Retinal pigment epithelial cell (primary cell): ENCODE measurements at places on chromosomes 2 and 18.

- DNase-seq = no peak
Observed at GRCh38 chr2:175490360-175490791, 308.9 kb upstream of the ATP5MC3 start.

DNA sequence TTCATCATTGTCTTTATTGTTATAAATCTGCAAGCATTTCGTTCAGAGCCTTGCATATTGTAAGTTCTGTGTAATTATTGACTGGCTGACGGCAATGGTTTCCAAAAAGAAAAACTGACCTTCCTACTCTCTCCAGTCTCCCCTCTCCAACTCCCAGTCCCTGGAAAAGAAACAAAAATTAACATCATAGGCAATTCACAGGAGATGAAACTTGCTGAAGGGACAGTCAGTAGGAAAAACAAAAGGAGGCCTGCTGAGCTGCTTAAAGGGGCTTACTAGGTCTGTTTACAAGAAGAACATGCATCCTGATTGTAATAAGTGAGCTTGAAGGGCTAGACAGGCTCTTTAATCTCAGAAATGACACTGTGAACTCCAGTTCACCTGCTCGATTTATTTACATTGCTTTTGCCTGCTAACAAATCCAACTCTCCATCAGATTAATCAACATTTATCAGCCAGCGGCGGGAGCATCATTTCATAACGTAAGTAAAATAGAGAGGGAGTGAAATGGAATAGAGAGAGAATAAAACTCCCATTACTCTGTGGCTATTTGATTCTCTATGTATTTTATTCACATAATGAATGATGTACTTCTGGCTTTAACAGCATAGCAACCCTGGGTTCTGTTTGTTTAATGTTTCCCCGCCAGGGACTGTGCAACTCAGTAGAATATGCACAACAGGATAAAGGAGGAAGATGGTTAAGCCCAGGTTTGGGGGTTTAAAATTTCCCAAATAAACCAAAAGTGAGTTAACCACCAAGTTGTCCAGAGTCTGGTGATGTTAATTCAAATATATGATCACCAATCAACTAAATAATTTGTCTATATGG, 256.7 kb upstream of the SETBP1 start:
- DNase-seq = no peak

- DNase-seq = no peak
Observed at GRCh38 chr2:199581408-199581807, 123.7 kb upstream of the SATB2 start.

DNA sequence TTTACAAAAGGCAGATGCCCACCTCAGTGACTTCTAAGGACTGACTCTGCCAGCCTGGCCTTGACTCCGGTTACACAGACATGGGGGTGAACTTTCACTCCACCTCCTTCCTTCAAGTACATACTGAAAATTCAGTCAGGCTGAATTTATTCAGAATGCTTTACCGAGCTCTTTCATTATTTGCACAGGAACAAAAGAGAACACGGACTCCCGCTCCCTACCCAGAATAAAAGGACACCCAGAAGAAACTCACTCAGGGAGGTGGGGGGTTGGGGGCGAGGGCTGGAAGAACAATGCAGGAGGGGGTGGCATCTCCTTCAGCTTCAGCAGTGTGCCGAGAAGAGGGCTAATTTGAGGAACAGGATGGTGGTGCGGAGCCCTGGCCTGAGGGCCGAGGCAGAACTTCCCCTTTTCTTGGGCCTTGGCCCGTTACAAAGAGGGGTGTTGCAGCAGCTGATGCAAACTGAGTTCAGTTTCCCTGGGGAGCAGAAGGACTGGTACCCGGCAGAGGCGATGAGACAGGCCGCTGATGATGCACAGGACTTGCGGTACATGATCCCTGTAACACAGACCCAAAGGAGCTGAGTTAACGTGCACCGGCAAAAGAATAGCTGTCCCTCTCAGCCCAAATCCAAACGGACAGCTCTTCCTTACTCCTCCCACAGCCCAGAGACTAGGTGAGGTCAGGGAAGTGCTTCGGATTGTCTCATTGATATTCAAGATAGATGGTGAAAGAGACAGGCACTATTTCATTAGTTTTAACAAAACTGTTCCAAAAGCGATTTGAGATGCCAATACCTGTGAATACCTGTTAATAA, 24.1 kb downstream of the LYPD1 start:
- DNase-seq = no peak

GRCh38 chr18:48132797-48133655, 202.6 kb upstream of the SMAD2 start:
- DNase-seq = no peak

DNA sequence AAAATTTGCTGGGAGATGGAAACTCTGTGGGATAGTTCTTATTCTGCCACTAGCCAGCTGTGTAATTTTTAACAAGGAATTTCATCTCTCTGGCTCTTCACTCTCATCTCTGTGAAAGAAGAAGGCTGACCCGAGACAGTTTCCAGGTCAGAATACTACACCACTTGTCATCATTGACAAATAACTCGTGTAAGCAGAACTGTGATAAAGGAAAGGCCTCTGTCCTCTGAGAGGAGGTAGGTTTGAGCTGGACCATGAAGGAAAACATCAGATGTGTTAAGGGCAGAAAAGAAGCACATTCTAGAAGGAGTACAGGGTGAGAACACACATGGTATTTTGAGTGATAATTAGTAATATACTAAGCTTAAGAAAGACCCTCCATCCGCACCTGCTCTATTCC, 211.4 kb upstream of the DDX18 start:
- no peak for DNase-seq

DNA sequence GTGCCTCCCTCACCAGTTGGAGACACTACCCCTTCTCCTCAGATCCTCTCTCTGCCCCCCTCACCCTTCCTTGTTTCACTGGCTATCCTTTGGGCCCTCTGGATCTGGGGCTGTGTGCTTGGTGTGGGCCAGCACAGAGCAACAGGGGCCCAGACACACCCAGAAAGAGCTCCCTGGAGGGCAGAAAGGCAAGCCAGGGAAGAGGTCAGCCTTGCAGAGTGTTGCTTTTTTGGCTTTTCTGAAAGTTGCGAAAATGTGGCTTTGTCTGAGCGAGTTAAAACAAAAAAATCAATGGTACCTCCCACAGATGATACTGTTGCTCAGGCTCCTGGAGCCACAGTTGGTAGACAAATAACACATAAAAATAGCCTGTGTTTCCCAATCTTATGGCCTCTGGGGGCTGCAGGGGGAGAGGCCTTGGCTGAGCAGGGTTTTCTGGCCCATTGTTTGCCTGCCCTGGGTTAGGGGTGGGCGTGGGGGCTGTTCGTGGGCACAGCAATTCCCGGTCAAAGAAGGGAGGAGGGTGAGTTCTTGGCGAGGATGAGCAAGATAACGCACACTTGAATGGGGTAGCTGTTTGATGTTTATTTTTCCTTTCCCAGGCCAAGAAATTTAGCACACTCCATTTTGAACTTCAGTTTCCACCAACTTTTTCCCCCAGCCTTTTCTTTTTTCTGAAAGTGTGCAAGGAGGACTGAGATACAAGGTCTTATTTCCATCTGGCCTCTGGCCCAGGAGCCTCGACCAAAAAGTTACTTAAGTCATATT, 167.0 kb upstream of the HAAO start:
- no peak for DNase-seq

DNA sequence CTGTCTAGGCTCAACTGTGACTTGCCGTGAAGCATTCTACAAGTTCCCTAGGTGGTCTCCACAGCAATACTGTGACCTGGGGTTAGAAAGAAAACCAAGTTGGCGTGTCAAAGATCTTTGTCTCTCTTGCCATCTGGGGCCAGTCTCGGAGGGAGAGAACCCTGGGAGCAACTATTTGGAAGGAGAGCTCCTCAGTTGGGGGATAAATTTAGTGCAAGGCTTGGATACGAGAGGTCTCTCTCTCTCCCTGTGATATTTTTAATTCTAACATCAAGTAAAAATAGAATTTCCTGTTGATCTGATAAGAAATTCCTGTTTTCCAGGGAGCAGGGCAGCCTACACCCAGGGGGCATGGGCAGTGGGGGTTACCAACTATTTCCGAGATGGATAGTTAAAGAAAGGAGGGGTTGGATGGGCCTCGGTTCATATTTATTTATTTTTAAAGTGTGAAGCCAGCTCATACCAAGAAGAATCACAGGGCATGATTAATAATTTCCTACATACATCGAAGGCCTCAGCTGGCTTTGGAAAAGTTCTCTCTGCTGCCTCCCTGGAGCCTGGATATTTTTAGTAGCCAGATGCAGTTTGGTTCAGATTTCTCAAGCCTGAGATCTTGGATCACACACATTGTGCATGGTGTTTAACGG, 62.8 kb downstream of the EHD3 start:
- DNase-seq = no peak

DNA sequence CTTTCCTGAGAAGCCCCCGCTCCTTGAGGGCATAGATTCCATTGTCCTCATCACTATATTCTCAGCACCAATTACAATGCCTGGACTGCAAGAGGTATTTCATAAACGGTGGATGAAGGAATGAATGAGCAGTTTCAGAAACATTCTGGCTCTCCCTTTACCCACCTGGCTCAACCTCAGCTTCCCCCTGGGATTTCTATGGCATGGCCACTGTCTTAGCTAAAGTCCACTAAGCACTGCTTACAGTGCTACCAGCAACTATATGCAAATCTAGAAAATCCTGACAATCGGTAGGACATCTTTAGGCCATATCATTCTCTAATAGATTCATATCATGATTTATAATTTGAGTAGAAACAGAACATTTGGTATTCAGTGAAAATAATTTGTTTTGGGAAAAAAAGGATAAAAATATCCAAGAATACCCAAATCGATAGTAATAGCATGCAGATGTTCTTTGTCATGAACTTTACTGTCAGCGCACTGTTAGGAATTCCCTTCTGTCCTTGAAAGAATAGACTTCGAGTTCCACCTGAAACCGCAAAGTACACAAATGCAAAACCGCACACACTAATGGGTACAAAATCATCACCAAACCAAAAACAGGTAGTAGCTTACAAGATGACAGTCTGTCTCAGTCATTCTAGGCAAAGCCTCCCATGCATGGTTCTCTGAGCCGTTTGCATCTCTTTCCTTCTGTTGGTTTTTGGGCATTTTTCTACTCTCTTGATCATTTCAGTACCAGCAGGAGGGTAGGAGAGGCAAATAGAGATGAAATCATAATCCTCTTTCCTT, 303.6 kb upstream of the ID2 start:
- DNase-seq = no peak

- no peak for DNase-seq
Observed at GRCh38 chr2:152359573-152360363, 24.8 kb downstream of the FMNL2 start.

DNA sequence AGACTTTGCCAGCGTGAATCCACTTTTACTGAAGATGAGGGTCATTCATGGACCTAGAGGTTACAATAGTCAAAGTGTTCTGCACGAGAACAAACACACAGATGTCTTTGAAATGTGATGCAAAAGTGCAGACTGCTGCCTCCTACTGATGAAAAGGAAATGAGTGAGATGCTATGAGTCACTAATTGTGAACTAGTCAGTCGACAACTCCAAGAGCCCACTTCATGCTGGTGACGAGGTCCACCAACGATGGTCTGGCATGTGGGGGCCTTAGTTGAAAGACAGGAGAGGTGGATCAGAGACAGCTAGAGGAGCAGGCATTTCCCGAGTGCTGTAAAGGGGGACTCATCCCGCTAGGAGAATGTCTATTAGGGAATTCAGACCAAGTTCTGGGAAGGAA, 17.1 kb upstream of the ZNF236 start:
- no peak for DNase-seq

GRCh38 chr2:72916743-72917137, 579 bp upstream of the EMX1 start:
- DNase-seq = no peak

GRCh38 chr2:217220228-217221013, 360.6 kb upstream of the TNP1 start:
- no peak for DNase-seq

DNA sequence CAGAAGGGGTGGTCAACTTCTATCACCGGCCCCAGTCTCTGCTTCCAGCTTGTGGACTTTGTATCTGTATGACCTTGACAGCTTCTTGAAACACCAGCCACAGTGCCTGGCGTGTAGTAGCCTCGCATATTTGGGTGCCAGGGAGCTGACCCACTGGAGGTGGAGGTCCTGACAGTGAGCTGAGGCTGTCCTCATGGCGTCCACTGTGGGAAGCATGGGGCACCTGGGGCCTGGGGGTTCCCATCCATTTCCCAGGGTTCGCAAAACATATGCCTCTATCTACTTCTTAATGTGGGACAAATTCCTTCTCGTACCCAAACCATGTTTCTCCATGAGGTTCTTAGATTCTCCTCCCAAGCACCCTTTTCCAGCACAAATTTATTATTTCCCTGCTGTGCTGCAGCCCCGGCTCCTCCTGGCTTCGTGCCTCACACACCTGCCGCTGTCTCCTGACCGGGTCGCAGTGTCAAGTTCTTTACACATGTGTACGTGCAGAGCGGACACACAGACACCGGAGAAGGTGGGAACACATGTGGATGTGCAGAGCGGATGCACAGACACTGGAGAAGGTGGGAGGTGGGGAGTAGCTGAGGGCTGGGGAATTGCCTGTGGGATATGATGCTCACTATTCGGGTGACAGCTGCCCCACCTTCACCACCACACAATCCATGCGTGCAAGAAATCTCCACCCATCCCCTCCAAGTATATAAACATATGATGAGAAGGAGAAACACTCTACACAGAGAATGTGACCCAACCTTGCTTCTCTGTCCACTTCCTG, 23.4 kb downstream of the TMEM18 start:
- DNase-seq = no peak

DNA sequence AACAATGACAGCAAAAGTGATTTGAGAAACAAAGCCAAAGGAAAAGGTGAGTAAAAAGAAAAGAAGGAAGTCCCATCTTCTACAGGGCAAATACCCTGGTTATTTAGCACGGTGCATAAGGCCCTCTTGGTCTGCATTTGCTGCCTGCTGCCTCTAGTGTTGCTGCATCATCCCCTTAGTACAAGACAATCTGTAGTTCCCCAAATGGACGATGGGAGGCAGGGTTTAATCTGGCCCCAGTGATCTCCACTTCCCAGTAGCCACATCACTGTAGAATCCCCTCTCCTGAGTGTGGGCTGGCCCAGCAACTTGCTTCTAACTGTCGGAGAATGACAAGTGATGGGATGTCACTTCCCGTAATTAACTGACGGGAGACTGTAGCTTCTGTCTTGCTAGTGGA, 85.1 kb downstream of the CTAGE1 start:
- no peak for DNase-seq

DNA sequence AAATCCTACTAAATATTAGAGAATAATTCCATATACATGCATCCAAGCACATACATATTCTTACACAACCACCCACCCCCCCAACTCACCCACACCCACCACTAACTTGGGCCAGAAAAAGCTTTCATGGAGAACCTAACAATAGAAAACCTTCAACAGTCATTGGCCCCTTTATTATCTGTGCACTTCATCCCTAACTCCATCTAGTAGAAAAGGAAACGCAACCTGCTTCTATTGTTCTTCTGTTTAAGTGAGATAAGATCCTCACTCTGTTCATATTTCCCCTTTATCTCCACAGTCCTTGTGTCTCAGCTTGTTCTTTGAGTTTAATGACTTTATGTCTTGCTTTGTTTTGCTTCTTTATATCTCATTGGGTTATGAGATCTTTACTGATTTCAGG, 1740.2 kb upstream of the CELF4 start:
- DNase-seq = no peak

DNA sequence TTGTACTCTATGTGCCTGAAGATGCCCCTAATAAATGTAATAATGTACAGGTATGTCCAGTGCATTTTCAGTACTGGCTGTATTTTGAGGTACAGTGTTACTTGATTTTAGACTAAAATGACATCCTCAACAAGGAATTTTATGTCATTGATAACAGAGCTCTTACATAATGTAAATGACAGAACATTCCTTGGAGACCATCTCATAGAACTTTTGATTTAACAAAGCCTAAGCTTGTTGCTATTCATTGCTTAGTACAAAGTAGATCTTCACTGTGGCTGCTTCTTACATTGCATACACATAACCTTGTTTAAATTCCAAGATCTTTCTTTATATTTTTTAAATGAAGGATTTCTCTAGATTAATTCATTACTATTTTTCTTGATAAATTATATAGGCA, 24.1 kb downstream of the DYNC1I2 start:
- no peak for DNase-seq
